Fibroblast of skin of right quadriceps (primary cell): ENCODE measurements at places on chromosomes 3 and 15.

DNA sequence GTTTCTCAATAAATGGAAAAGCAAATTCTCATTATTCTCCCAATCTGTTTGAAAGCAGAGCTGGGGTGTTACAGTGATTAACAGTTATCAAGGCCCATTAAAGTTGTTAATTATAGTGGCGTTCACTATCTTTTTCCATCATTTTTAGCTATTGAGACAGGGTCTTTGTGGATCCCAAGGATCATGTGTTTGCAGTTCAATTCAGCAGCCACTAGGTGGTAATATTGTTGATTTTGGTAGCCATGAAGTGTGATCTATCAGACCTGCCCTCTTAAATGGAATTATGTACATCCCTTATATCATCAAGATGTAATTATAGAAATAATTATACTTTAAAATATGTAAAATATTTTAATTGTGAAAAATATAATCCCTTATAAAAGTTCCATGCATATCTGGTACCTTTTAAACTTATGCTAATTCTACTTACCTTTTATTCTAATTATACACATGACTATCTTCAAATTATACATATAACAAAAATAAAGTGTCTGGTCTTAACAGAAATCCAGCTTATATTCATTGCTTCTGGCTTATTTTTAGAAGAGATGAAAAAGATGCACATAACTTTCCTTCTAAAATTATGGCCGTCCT lies 126.4 kb downstream of the GREM1 start:
- DNase-seq = peak; percentile 66

DNA sequence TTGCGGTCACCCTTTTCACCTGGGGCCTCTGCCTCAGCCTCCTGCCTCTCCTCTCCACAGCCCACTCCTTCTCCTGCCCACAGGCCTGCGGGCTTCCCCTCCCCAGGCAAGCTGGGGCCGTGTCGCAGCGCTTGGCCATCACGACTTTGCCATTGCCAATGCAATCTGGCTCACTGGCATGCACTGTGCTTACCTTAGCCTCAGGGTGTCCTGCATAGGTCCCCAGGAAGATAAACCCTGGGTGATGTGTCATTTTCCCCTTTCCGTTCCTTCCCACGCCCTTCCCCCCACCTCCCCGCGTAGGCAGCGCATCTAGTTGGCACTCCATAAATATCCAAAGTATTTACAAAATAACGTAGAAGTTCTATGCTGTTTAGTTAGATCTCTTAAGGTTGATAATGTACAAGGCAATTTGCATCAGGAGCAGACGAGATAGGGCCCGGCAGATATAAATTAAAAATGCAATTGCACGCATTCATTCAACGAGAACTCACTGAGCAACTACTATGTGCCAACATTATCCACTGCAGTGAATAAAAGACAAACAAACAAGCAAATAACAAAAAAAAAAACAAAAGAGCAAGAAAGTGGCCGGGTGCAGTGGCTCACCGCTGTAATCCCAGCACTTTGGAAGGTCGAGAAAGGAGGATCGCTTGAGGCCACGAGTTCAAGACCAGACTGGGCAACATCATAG lies 973 bp upstream of the COPG1 start:
- DNase-seq = no peak

GRCh38 chr3:150177673-150178381 lies 207.1 kb upstream of the PFN2 start:
- peak; percentile 84 for DNase-seq

- no peak for DNase-seq
Measured at GRCh38 chr3:22225161-22225560, 474.2 kb upstream of the ZNF385D start.

DNA sequence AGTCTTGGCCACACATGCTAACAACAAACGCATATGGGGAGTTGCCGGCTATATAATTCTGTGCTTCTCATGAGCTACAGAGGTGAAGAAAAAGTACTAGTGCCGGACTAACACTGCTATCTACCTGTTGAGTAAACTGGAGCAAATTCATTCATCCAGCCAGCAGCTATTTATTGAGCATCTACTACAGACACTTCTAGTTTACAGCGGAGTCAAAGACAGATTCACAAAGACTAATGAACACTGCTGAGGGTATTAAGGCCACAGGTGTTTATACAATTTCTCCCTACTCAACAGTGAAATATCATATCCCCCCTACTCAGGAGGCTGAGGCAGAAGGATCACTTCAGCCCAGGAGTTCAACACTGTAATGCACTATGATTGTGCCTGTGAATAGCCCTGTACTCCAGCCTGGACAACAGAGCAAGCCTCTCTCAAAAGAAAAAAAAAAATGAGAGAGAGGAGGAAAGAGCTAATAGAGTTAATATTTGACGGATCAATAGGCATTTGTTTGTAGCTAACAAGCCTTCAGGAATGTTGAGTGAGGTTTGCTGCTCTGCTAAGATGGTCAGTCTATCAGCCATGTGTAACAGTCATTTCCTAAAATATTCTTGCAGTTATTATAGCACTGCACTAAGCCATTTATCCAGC lies 17.8 kb downstream of the ADCY5 start:
- DNase-seq = no peak

DNA sequence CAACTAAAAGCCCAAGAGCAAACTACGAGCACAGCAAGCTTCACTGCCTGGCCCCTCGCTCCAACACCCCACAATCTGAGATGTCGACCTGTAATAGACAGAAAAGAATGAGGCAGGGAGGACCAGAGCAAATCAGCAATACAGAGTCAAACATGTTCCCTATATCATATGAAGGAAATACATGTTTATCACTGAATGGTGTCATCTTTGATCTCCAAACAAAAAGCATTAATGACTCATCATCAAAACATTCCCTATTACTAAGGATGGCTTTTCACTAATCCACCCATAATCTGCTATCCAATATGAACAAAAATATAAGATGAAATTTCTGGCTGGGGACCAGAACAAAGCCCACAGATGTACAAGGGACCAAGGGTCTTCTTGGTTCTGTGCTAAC lies 34.7 kb downstream of the MYO5A start:
- peak; percentile 27 for DNase-seq

DNA sequence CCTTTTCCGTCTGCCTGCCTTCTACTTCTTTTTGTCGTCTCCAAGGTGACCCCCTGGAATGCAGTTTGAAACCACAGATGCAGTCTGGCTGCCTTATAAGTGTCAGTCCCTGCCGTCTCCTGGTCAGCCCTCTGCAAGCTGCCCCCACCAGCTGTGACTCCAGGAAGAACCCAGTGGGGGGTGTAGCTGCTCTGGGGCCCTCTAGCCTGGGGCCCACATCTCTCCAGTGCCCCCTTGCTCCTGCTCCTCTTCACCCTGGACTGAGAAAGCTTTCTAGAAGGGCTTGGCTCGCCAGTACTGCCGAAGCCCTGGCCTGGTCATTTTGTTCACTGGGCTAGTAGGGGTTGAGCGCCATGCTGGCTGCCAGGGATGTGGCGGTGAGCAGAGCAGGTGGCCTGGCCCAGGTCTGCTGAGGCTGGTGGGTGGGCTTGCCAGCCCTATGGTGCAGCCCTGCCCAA lies 21.3 kb downstream of the SYNM start:
- no peak for DNase-seq

- DNase-seq = no peak
Measured at GRCh38 chr15:45635191-45635638, 386 bp downstream of the SQOR start.
